Astrocyte of the spinal cord (primary cell): ENCODE measurements at places on chromosomes 12 and 14.

DNA sequence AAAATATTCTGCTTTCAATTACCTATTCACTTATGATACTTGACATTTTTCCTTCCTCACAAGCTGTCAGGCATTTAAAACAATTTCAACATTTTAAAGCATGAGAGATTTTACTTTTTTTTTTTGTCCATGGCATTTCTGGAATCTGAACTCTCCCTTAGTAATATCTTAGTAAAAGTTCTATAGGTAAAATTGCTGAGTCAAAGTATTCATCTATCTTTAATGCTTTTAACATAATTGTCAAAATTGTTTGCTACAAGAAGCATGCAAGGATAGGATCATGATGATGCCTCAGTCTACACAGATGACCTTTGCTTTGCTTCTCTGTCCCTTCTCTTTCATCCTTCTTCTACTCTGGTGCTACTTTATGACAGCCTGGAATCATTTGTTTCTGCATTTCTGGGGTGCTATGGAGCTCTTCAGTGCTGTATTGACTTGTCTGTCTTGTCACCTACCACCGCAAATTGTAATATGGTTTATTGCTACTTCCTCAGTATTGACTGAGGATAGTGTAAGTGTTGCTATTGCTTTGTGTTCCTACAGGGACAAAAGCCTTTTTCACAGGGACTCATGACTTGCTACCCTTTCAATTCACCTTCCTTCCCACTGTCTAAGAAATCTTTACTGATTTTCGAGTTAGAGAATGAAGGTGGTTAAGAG is 589.8 kb upstream of the ATP2B1 start:
- DNase-seq, result no peak

- DNase-seq, result no peak
These were observed 84.4 kb downstream of the NINJ2 start for GRCh38 chr12:578748-579419.

DNA sequence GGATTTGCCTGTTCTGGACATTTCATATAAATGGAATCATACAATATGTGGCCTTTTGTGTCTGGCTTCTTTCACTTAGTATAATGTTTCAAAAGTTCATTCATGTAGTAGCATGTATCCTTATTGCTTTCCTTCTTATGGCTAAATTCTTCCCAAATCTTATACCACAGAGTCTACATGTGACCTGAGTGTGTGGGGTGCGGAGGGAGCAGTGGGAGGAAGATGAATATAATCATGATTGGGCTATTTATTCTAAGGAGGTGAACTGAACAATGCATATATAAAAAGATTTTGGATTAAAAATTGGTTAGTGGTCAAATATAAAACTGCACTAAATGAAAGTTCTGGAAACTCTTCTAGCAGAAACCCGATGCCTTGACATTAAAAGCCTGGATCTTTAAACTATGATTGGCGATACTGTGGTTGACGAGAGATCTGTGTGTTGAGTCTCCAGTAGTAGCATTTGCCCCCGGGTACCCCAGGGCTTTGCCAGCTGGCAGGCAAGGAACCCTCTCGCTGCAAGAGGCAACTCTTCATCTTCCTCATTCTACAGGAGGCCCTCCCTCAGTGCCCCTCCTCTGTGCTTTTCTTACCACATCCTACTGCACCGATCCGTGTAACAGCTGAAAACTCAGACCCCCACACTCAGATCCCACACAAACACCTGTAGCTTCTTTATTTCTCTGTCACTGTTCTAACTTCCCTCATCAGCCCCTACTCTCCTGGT is 2.6 kb downstream of the CYP46A1 start:
- no peak for DNase-seq

DNA sequence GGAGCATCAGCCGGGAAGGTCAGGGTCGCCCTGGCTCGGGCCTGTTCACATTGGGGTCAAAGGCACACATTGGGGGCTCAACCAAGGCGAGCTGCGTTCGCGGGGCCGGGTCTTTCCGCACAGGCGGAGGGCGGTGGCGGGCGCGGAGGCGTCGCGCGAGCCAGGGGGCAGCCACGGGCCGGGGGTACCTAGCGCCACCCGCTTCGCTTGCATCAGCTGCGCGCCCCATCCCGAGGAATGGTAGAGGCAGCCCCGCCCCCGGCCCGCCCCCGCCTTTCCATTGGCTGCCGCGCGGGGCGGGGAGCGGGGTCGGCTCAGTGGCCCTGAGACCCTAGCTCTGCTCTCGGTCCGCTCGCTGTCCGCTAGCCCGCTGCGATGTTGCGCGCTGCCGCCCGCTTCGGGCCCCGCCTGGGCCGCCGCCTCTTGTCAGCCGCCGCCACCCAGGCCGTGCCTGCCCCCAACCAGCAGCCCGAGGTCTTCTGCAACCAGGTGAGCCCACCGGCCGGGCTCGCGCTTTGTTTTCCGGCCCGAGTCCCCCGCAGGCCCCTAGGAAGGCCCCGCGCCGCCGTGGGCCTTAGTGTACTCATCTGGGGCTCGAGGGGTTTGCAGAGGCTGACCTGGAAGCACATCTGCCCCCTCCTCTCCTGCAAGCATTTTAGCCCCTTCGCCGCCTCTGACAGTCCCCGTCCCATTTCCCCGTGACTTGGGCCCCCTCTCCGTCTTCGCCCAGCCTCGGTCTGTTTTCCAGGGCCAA is at the start of gene ALDH2:
TSS of gene ALDH2 (plus strand) at position 326 of the 754 bp plus-strand sequence. CDS start at position 376, 50 bp downstream.
- peak; percentile 56 for DNase-seq

GRCh38 chr14:75242546-75243273 is 35.9 kb upstream of the FOS start:
- DNase-seq, result peak; percentile 77

DNA sequence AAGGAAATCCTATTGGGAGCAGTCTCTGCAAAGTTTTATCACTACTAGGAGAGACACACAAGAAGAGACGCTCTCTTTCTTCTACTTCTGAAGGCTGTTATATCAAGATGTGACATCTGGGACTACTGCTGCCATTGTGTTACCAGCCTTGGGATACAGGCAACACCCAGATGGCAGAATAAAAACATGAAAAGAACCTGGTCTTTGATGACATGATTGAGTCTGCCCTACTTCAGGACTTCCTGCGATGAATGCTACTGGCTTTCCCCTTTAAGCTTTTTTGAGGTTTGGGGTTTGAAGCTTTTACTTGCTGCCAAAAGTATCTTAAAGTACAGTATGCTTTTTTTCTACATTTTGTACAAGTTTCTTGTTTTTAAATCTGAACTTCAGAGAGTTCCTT is 29.2 kb upstream of the TRHDE start:
- no peak for DNase-seq

DNA sequence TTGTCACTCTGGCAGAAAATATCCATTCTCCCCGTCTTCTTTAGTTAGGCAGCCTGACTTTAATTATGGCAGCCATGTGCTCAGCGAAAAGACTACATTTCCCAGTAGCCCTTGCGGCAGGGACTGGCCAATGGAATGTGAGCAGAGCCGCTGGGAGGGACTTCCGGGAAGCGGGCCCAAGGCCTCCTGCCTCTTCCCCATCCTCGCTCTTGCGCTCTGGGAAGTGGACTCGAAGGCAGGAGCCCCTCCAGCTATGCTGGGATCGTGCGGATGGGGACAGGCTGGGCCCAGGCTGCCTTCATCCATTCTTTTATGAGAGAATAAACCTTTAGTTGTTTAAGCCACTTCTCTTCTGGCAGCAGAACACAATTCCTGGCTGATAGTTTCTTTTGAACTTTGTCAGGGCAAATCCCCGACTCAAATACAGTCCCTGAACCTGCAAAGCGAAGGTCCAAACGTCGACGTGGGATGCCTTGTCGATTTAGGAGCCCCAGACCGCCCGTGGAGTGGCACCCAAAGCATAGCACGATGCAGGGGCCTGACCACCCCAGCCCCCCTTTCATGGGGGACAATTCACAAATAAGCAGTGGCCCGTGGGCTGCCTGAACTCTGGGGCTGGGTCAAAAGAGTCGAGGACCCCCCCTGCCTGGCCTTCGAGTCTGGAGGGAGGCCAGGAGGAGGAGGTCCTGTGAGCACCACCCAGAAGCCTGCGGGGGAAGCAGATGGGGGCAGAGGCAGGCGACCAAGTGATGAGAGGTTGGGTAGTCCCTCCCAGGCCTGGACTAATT is 15.6 kb upstream of the LRTM2 start:
- peak; percentile 85 for DNase-seq

GRCh38 chr12:52311285-52311648 is 9.9 kb downstream of the KRT83 start:
- no peak for DNase-seq

GRCh38 chr14:95197551-95197950 is 40.2 kb upstream of the DICER1 start:
- DNase-seq, result no peak

- DNase-seq, result no peak
These were observed 52.2 kb downstream of the SSH1 start for GRCh38 chr12:108805136-108805535.

- DNase-seq, result no peak
These were observed 16.5 kb downstream of the ITPK1 start for GRCh38 chr14:93099196-93099595.

- DNase-seq, result no peak
These were observed 58.8 kb upstream of the ACTN1 start for GRCh38 chr14:69037790-69038454.

DNA sequence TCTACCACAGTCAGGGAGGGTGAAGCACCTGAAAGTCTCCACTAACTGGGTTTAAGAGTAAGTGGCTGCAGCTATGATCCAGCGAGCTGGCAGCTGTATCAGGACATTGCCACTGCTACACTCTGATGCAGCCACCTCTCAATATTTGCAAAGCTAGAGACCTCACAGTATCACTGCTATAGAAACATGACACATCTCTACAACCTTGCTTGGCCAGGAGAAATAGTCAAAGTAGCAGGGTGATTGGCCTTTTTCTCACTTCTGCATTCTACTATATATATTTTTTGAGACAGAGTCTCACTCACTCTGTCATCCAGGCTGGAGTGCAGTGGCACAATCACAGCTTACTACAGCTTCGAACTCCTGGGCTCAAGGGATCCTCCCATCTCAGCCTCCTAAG is 9.3 kb upstream of the FMNL3 start:
- DNase-seq, result no peak

GRCh38 chr12:107106241-107107025 is 13.1 kb upstream of the CRY1 start:
- DNase-seq, result no peak

- no peak for DNase-seq
These were observed 212.8 kb upstream of the CCDC196 start for GRCh38 chr14:66273261-66273832.

GRCh38 chr14:93912782-93913181 is 14.4 kb upstream of the FAM181A start:
- DNase-seq, result no peak

GRCh38 chr12:80551897-80552296 is 107.9 kb downstream of the PTPRQ start:
- peak; percentile 98 for DNase-seq

DNA sequence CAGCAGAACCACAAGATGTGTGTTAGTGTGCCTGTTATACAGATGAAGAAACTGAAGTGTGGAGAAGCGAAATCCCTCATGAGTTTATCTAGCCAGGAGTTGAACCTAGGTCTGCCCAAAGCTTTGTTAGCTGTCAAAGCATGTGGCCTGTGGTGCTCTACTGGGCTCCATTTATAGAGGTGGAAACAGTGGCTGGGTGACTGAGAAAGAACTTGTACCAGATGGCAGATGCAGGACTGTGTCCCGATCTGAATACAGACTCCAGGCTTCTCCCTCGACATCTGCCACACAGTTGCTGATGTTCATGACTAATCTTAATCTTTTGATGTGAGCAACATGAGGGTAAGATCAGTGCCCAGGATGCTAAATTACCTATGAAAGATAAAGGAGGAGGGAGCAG is 89.1 kb downstream of the C12orf75 start:
- no peak for DNase-seq

- no peak for DNase-seq
These were observed 129.2 kb downstream of the SLC8A3 start for GRCh38 chr14:70059545-70059944.

DNA sequence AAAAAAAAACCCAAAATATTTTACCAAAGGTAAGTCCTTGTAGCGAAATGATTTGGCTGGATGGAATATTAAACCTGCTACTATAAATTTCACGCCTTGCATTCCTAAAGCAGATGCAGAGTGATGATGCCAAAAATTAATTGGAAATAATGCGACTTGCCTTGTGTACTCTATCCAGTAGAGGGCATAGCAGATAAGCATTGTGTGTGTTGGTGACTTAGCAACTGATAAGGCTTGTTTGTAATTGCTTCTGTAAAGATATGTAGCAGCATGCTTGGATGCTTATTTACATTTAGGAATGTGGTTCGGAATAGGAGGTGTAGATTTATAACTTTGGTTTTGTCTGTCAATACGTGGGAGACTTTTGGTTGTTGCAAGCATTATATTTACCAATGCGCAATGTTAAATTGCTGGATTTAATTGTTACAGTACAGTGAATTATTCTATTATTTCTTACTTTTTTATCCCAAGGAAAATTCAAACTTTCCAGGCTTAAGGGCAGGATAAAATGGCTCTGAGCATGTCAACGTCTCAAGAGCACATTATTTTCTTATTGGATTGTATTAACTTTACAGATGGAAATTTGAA is 80.5 kb downstream of the TMEM260 start:
- DNase-seq, result peak; percentile 44

- DNase-seq, result no peak
These were observed 30.9 kb upstream of the PLEKHG3 start for GRCh38 chr14:64673316-64673715.

DNA sequence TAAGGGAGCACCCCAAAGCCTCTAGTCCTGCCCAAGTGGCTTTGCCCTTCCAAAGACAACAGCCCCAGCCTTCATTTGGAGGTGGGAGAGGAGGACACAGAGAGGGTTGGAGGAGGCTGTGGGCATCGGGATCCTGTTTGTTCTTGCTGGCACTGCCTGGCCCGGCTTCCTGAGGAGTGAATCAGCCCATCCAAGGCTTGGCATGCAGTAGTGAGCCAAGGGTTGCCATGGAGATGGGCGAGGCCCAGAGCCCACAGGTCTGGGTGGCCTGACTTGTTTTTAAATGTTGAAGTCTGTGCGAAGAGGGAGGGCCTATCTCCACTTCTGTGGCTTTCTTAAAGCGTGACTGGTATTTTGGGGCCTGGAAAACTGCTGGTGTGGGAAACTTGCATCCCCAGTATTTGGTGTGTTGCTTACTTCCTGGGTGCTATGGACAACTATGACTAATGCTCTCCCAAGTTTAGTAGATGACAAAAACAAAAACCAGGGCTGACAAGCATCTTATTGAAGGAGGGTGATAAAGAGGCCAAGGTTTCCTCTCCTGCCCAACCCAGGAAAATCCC is 15.8 kb downstream of the CD9 start:
- peak; percentile 92 for DNase-seq
